CD4-positive, alpha-beta T cell (primary cell): ENCODE measurements at places on chromosomes 6 and 20.

GRCh38 chr6:31908791-31909190, 6.9 kb upstream of the ZBTB12 start:
- no peak for DNase-seq

DNA sequence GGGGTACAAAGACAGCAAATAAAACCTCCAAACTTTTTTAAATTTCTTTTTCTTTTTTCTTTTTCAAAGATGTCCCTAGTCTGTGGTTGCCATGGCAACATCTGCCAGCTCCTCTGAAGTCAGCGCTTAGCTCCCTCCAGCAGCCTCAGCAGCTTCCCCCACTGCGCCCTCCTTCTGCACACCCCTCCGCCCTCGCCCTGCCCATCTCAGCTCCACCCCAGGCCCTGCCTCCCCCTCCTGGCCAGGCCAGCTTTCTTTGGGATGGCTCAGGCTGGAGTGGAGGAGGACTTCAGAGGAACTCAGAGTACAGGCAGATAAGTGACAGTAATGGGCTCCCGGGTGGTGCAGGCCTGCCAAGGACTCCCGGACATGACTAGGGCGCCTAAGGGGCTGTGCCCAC, 104.6 kb downstream of the LRFN2 start:
- DNase-seq, result no peak

DNA sequence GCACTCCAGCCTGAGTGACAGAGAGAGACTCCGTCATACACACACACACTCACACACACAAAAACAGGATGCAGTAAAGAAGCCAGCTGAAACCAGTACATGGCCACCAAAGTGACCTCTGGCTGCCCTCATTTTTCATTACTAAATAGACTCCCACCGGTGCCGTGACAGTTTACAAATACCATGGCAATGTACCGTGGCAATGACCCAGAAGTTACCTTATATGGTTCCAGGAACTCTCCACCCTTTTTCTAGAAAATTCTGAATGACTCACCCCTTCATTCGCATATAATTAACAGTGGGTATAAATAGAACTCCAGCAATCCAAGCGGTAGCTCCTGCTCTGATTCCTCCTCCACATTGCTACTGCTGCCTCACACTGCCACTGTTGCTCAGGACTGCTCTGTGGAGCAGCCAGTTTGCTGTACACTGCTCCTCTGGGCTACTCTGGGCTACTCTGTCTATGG, 57.7 kb downstream of the SNX5 start:
- DNase-seq, result no peak

DNA sequence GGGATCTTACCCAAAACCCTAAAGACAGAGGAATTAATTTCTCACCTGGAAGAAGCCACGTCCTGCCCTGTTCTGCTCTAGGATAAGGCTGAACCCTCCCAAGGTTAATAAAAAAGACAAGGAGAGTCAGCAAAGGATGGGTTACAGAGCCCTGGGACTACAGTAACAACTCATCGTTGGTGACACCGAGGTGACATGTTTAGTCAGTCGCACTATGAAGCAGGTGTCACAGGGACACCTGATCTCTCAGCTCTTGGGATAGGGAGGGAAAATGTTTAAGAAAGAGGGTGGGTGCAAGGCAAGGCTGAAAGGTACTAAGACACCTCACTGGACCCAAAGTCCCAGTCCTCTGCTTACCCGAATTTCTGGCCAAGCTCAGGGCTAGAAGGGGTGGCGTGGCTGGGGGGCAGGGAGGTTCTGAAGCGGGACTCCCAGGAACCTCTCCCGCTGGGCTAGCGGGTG, 562 bp downstream of the MOCS1 start:
- DNase-seq, result no peak

GRCh38 chr20:21103582-21104465, 2.3 kb downstream of the LINC00237 start:
- DNase-seq, result no peak

DNA sequence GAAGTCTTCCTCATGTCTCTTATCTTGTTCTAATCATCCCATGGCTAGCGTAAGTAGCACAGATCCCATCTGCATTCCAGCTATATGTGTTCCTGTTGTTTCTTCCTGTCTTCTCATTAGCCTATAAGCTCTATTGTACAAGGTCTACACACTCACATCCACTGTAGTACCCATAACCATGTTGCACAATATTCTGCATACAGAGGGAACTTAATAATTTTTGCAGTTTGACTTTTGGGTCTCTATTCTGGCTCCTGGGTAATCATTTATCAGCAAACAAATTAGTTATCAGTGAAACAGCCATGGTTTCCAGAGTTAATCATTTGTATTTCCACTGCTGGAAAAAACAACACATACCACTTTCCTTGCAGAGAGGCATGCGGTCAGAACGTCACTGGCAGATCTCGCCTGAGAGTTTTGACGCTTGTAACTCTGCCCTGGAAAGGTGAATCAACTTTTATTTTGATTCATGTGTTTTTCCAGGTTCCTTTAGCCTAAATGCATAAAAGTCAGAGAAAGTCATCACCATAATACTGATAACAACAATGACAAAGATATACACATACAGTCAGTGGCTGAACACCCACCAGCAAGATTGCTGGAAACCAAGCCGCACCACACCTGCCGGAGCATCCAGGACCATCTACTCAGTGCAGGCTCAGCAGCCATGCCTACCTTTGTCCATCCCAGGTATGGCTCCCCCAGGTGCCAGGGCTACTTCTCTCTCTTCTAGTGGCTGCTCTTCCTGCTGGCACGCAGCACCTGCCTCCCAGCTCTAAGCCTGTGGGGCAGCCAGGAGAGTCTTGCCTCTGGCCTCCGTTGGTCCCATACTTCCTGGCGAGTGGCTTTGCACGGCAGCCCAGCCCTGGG, 158.2 kb downstream of the QRSL1 start:
- DNase-seq, result no peak

DNA sequence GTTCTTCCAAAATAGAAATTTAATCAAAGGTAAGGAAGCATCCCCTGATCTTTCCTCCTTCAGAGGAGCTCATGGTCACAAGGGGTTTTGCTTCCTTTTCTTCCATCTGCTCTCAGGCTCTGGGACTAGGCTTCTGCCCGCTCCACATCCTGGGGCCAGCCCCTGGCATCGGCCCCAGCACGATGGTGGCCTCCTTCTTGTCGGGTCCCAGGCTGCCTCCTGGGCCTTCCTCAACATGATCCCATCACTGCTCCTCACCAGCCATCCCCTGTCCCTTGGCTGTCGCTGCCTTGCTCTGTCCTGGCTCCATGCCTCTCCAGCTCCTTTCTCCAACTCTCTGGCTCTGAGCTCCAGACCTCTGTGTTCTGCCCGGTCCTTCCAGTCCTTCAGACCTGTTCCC, 4.1 kb downstream of the PHACTR3 start:
- no peak for DNase-seq

DNA sequence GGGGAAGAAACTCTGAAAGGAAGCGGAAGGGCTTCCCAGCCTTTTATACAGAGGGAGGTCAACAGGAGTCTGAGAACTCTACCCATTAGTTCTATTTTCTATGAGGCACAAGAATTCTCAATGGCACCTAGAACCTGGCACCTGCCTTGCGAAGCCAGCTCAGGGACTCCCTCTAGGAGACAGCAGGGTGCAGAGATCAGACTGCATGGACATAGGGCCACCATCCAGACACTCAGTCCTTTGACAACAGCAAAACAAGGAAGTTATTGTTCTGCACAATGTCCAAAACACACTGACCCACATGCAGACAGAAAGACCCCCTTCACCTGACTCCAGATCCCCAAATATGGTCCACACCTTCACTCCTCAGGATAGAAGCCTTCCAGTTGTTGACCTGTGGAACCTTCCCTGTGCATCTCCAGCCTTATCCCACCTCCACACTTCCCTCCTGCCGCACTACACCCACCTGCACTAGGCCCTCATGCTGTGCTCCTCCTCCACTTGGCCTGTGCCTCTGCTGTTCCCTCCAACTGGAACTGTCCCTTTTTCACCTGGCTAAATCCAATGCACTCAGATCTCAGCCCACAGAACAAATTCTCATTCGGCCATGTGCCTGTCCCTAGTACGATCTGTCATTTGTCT, 27.8 kb downstream of the ACSS1 start:
- DNase-seq, result no peak

GRCh38 chr6:52155791-52156576, 30.2 kb upstream of the IL17A start:
- DNase-seq, result no peak

- no peak for DNase-seq
These were observed 24.3 kb downstream of the TFAP2B start for GRCh38 chr6:50842861-50843384.

DNA sequence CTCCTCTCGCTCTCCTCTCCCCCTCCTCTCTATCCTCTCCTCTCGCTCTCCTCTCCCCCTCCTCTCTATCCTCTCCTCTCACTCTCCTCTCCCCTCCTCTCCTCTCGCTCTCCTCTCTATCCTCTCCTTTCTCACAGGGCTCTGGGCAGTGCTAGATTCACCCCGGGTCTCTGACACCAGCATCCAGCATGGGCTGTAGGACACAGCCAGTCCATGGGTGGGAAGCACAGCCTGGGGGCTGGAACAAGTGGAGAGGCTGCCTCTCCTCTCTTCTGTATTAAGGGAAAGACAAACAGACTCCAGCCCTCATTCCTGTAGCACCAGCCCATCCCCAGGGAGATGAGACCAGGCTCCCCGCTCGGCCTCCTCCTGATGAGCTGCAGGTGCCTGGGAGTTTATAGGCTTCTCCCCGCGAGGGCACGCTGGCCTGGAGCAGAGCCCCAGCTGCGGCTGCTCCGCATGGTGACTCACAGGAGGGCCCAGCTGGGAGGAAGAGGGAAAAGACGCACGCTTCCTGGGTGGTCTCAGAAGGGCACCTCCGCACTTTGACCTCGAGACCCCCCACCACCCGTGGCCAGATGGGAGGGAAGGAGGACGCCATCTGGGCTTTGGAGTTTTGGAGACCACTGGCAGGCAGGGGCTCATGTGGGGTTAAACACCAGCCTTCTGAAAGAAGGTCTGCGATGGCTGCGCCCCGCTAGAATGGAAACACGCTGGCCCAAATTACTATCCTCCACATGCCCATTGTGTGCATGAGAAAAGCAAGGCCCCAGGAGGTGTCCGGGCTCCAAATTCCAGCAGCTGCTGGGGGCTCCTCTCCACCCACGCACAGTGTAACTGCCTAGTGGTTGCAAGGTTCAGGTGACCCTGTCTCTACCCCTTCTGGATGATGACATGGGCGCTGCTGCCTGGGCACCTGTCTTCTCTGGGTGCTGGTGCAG, 68.0 kb downstream of the BMP7 start:
- DNase-seq, result no peak

- DNase-seq, result peak; percentile 62
These were observed 1.7 kb downstream of the KCNK15 start for GRCh38 chr20:44747166-44748004.

DNA sequence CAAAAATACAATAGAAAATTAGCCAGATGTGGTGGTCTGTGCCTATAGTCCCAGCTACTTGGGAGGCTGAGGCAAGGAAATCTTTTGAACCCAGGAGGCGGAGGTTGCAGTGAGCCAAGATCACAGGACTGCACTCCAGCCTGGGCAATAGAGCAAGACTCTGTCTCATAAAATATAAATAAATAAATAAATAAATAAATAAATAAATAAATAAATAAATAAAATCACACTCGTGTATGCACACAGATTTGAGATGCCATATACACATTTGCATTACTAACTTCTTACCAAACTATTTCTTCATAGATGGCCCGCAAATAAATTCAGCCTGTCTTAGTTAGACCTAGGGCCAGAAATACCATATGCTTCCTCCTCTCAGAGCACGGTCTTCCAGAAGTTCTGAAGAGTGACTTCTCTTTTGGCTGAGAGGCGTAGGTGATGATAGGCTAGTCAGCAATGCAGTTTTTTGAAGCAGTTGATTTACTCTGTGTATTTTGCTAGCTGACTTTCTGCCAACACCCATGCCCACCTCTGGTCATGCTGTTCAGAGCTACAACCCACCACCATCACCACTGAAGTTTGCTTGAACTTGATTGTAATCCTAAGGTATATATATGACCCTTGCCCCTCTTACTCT, 150.1 kb downstream of the SASH1 start:
- no peak for DNase-seq
